ENCODE measurements at places on chromosomes 11 and 22.

DNA sequence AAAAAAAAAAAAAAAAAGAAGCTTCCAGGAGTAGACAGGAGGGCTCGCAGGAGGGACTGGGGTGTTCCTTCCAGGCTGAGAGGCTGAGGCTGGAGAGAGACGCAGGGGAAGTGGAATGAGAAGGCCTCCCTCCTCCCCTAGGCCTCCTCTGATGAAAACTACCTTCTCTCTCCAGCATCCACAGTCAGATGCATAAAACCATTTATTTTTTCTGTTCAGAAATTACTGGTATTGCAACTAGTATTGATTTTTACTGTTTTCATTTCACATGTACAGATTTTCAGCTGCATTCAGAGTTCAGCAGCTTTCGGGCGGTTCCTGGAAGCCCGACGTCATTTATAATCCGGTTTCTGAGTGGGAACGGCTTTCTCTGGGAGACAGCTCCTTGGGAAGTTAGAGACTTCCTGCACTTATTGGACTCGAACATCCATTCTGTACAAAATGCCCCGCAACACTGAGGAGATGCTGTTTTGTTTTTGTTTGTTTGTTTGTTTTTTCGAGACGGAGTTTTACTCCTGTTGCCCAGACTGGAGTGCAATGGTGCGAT, 6.9 kb upstream of the NFAM1 start:
- DNase-seq, result no peak

GRCh38 chr11:37657645-37658044, 1059.6 kb upstream of the RAG2 start:
- DNase-seq, result no peak

GRCh38 chr22:45743687-45744086, 72.1 kb downstream of the ATXN10 start:
- no peak for DNase-seq

DNA sequence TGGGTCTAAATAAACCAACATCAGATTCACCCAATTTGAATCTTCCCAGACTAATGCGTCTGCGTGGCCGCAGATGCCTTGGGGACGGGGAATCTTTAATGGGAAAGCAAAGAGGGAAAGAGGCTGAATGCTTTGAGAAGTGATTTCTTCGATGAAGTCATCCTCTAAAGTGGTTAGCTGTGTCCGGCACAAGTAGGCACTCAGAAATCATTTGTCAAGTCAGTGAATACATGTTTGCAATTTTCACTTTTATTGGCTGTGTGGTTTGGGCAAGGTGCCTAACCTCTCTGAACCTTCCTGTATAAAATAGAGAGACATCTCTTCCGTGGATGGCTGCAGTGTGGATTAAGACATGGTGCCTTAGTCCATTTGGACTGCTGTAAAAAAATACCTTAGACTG, 19.7 kb upstream of the IFT27 start:
- no peak for DNase-seq

DNA sequence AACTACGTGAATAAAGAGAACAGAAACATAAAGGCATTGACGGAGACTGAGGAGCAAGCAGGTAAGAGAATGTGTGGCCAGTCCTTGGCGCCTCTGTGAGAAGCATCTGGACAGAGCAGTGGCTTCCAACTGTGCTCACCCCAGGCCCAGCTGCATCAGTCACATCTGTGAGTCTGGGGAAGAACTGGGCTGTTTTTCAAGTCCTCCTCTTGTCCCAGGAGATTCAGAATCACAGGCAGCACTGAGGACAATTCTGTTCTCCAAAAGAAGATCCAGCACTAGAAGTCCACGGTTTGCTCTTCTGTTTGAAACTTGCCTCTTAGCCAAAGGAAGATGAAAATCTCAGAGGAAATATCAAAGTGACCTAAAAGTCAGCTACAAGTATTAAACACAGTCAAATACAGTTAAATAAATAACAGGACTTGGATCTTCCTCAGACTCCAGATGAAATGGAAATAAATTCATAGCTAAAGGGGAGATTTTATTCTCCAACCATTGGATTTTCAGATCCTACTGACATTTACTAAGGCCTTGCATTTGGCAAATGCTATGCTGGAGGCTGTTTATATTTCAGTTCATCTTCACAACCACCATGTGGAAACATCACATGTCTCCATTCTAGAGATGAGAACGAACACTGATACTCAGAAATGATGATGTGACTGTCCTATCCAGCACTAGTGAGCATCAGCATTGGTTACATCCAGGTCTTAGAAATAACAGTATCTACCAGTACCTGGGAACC, 14.1 kb downstream of the FAM181B start:
- no peak for DNase-seq

- DNase-seq, result no peak
Observed at GRCh38 chr11:71971680-71972079, 27.0 kb upstream of the IL18BP start.

GRCh38 chr22:40953471-40953870, 2.3 kb downstream of the RBX1 start:
- no peak for DNase-seq

GRCh38 chr22:38766076-38766777, 10.4 kb upstream of the SUN2 start:
- peak; percentile 17 for DNase-seq

DNA sequence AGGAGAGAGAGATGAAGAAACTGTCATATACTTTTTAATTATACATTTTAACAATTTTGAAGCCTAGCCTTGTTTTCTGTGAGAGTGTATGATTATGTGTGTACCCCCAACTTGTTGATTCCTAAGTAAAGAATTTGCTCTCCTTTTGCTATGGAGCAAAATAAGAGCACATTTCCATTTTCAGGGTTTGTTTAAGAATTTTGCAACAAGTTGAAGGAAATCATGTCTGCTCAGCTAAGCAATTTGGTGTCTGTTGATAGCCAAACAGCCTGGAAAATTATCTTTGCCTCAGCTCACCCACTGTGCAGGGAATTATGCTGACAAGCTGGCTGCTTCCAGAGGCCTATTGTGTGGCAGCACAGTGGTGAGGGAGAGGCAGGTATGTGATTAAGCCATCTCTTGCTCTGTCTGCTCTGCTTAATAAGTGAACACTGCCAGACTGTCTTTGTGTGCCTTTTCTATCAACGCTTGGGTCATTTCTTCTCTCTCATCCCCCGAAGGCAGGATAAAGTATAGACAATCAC, 135.1 kb upstream of the TTC12 start:
- DNase-seq, result no peak

- no peak for DNase-seq
Observed at GRCh38 chr22:44131412-44131811, 49.3 kb upstream of the PARVG start.

DNA sequence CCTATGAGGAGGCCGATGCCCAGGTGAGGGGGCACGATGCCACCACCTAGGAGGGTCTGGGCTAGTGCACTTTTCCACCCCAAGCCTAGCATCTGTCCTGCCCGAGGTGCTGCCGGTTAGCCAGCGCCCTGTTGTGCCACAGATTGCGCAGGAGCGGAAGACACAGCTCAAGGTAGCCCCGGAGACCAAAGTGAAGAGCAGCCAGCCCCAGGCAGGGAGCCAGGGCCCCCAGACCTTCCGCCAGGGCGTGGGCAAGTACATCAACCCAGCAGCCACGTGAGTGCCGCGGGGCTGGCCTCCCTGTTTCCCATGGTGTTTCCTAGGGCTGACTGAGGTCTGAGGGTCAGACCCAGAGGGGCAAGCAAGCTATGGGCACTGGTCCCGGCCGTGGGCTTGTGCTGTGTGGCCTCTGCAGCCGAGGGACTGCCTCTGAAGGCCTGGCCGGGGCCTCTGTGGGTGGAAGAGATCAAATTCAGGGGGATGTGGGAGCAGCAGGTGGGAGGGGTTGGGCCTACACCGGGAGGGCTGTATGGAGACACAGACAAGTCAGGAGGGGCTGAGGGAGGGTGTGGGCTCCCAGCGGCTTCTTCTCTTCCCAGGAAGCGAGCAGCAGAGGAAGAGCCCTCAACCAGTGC, 29.1 kb downstream of the PPIL2 start:
- no peak for DNase-seq

- no peak for DNase-seq
Observed at GRCh38 chr22:40147388-40148176, 30.1 kb upstream of the TNRC6B start.

- no peak for DNase-seq
Observed at GRCh38 chr11:43927925-43928707, 14.3 kb upstream of the C11orf96 start.

DNA sequence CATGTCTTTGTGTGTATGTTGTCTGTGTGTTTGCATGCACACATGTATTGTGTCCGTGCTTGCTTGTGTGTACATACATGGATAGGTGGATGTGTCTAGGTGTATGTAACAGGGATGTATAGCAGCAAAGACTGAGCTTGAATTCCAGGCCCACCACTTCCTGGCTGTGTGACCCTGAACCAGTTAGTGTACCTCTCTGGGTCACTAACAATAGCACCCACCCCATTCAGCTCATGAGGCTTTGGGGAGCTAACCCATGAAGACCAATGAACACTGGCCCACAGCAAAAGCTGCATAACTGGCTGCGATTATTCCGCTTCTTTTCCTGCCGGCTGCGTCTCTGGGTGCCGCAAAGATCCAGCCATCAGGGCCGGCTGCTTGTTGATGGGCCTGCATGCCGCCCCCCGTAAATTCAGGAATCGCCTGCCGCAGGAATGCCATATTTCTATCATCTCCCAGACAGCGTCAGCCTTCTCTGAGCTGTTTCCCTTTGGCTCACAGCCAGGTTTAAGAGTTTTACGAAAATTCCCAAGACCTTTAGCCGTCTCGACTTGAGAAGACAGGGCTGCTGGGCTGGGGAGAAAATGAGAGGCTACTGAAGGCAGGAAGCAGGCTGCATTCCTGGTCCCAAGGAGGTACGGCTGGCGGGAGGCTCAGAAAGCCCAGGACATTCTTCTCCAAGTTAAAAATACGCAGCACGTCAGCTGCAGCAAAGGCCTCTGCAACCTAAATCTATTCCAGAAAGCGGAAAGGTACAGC, 224.6 kb downstream of the MN1 start:
- no peak for DNase-seq

DNA sequence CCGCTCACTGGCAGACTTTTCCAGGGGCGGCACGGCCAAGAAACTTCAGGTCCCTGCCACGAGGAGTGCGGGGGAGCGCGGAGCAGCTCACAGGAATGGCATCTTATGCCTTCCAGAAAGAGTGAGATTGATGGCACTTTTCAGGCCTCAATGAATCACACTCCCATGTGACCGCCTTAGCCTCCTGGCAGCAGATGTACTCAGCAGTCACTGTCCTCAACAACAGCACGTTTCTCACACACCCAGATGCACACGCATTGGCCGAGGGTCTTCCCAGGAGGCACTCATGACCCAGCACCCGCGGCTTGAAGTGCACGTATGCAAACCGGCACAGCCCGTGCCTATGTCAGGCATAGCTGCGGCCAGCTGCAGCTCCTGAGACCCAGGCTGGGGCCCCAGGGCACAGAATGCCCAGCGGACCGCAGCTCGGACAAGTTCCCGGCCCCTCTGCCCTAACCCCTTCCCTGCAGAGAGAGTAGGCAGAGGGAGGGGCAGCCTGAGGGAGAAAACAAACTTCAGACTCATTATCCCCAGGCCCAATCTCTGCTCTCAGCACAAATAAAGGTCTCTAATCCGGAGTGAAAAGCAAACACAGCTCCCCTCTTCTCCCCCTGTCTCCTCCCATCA, 48.3 kb downstream of the RPUSD4 start:
- DNase-seq, result no peak

DNA sequence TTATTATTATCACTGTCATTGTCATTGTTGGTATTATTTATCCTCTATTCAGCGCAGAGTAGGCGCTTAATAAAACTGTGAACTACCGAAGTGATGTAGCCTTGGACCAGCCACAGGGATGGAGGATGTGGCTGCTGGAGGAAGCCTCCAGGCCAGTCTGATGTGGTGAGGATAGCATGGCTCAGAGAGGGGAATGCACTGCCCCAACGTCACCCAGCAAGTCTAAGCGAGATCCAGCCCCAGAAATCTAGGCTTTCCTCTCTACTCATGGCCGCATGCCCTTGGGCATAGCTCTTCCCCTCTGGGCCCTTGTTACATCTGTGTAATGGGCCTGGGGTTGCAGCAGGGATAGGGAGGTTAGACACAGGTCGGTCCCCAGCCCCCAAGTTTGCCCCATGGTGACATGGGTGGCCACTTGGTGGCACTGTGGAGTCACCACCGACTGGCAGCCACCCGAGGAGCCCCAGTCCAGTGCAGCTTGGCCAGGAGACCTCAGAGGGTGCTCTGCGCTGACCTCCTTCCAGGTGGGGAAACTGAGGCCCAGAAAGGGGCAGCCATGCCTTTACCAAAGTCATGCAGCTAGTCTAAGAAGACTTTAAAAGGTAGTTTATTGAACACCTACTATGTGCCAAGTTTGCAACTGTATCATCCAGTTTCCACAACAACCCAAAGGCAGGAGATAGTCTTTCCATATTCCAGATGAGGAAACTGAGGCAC, 395.7 kb downstream of the MN1 start:
- no peak for DNase-seq

DNA sequence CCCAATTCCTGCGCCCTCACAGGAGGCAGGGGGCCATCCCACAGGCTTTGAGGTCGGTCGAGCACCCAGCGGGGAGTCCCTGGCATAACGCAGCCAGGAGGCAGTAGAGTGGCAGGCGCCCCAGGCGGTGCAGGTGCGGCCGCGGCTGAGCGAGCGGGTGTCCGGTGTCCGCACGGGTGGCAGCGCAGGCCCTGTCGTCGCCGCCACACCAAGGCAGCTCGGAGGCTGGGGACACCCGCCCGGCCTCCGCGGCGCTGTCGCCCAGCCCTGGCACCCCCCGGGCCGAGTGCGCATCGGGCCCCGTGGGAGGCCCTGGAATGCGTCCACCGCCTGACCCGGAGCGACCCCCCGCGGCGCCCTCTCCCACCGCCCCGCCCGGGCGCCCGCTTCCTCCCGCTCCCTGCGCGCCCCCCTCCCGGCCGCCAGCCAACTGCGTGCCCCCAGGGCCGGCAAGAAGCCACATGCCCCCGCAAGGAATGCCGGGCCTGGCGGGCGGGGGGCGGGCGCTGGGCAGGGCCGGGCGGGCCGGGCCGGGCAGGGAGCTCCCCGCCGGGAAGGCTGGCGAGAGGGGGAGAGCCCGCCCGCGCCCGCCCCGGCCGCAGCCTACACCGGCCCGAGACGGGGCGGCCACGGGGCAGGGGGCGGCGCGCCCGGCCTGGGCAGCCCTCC, 33.9 kb downstream of the PRDM11 start:
- DNase-seq, result no peak

DNA sequence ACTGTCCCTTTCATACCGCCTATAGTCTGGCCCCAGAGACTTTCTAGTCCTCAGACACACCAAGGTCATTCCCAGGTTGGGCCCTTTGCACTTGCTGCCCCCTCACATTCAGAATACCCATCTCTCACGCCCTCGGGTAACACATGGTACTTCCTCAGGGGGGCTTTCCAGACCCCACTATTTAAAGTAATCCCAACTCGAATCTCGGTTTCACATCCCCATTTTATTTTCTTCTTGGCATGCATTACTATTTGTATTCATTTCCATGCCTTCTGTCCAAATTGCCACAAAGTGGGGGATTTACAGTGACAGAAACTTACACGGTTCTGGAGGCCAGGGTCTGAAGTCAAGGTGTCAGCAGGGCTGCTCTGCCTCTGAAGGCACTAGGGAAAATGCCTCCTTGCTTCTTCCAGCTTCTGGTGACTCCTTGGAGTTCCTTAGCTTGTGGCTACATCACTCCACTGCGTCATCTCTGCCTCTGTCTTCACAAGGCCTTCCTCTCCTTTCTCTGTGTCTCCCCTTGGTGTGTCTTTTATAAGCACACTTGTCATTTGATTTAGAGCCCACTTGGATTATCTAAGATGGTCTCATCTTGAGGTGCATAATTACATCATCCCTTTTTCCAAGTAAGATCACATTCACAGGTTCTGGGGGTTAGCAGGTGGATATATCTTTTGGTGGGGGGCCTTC, 15.1 kb downstream of the RCN1 start:
- DNase-seq, result no peak

GRCh38 chr11:3913921-3914320, 58.5 kb downstream of the STIM1 start:
- no peak for DNase-seq

GRCh38 chr22:27262361-27262760, 539.2 kb downstream of the MN1 start:
- no peak for DNase-seq

All from stimulated activated naive CD4-positive, alpha-beta T cell treated with Interleukin-2 at 50 U/mL for 16 hours (primary cell).